ENCODE measurements at places on chromosomes 16 and 17. TPM values are rescaled to one million over a fixed set of nuclear protein-coding genes. Genes with fewer than 3 reads are reported as not detected.

Gene GEMIN4
- polyA plus RNA-seq = 18.4 TPM

GRCh38 chr17:6160232-6160555, 90.0 kb downstream of the WSCD1 start:
- no peak for DNase-seq

DNA sequence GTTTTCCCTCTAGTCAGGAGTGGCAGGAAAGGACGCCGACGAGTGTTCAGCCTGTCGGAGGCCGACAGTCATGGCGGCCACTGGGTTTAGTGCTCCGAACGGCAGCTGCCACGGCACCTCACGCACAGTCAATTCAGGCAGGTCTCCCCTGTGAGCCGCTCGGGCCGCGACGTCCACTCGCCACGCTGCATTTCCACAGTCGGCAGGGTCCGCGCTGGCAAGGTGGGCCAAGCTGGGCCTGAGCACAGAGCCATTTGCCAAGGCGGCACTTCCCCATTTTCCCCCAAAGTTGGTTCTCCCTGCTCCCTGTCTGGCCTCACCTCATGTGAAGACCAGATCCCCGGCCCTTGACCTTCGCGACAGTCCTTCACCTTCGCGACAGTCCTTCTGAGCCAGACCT, 81.9 kb downstream of the SOCS1 start:
- no peak for DNase-seq

Gene CCL17
- polyA plus RNA-seq = 0.30 TPM

- no peak for DNase-seq
Measured at GRCh38 chr17:45430006-45430737, 2.5 kb downstream of the ARHGAP27 start.

GRCh38 chr17:67628580-67629013, 89.1 kb upstream of the NOL11 start:
- DNase-seq = no peak

Gene IGFALS
- 8.3 TPM for polyA plus RNA-seq

DNA sequence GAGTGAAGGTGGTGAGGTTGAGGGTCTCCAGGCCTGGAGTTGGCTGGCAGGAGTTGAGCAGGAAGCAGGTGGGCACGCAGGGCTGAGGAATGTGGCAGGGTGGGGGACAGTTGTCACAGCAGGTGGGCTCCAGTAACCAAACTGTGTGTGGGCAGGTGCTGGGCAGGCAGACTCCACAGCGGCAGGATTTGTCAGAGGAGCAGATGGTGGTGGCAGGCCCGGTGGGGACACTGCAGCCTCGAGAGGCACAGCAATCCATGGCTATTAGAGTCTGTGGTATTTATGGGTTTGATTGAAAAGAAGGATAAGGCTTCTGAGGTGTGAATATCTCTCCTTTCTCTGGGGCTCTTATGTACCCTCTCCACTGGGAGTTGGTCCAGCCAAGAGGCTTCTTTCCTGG, at the start of gene KRTAP3-3:
Gene KRTAP3-3, minus strand, starts transcription at position 326 of the 400 bp plus-strand sequence. Its CDS starts 67 bp downstream, at position 259.
- no peak for DNase-seq

DNA sequence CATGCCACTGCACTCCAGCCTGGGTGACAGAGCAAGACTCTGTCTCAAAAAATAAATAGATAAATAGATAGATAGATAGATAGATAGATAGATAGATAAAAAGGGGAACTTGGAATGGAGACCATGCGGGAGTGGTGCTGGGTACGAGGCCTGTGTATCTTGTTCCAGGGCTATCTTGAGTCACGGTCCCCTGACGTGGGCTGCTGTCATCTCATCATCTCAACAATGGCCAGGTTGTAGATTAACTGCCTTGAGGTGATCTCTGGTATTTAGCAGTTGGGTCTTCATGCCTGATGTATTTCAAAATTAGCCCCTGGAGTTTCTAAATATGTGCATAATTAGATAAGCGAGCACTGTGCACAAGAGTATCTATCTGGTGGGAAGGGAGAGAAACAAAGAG, 212.1 kb downstream of the CDRT15L2 start:
- no peak for DNase-seq

Gene TMC6
- polyA plus RNA-seq = 69.9 TPM

DNA sequence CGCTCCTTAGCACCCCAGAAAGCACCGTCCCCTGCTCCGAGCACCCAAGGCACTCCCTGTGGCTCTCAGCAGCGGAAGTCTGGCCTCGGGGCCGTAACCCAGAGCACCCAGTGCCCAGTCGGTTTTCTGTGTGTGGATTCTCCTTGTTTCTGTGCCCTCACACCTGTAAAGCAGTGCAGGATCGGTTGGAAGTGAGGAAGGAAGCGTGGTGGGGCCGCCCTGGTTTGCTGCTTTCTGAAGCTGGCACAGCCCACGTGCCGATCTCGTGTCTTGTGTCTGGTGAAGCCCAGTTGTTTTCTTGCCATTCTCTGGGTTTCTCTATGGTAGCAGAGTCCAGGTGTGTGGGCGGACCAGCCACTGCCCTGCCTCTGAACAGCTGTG, 3.7 kb downstream of the ACSF3 start:
- no peak for DNase-seq

GRCh38 chr17:7610641-7611040, 4.1 kb downstream of the FXR2 start:
- no peak for DNase-seq

DNA sequence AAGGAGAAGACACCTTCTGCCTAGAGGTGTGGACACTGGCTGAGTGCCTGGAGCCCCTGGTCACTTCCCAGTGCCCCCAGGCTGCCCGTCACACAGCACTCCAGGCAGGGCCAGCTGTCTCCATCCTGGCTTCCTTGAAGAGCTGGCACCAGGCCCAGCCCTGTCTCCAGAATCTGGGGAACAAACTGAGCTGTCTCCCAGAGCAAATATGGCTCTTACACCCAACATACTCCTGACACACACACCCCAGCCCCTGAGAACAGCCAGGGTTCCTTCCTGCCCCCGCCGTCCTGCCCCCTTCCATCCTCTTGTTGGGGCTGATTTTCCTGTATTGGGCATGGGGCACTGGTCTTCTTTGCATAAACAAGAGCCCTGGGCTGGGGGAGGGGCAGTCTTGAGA, 9.1 kb downstream of the NHERF1 start:
- no peak for DNase-seq

DNA sequence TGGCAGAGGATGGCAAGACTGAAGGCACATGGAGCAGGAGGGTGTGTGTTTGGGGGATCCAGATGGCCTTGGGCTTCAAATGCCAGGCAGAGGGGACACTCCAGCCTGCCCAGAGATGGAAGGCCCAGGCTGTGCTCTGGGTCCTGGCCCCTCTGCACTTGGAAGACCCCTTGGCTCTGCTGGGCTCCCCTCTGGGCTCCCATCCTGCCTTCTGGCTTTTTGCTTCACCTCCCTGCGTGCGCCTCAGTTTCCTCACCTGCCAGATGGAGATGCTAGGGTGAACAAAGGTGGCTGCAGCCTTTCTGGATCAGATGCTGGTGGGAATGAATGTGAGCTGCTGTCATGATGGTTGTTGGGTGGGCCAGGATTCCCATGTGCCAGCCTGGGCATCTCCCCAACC, 3.0 kb downstream of the SNN start:
- no peak for DNase-seq

Gene NOD2
- 0.67 TPM for polyA plus RNA-seq

Gene NTN1
- 11.3 TPM for polyA plus RNA-seq

Gene CCDC144A
- 0.34 TPM for polyA plus RNA-seq

Data from large intestine (tissue), 12 donors.